HCT116 (cell line): ENCODE measurements at places on chromosomes 3 and 15. TPM values are rescaled to one million over a fixed set of nuclear protein-coding genes. Genes with fewer than 3 reads are reported as not detected.

DNA sequence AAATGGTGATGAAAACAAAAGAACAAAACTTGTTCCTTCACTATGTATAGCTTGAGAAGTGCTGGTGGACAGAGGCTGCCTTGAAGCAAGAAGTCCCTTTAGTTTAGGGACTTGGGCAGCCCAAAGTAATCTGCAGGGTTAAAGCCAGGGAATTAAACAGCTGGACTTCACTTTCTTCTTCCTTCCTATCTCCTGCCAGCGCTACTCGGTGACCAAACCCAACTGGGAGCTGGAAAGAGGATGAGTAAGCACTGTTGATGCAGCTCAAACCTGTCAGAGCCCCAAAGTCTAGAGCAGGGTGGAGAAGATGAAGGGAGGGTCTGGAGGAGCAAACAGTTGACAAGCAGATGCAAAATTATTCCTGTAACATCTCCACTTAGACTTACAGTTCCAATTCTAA is 73.1 kb upstream of the FBN1 start:
- H3K27me3 ChIP-seq: no peaks in the 10 kb centered on the region
- no peak for DNase-seq

DNA sequence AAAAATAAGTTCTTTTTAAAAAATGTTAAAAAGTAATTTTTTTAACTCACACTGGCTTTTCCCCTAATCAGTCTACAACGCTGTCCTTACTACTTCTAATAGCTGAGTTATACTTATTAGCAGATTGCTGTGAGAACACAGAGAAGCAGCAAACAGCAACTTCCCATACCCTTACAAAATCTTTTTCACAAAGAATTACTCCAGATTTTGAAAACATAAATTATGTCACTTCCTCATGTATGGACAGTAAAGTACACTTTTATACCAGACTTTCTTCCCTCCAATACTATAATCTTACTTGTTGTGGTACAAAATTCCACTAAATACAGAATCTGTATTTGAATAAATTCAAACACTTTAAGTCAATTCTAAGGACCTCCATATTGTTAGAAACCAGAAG is 2.1 kb downstream of the PHC3 start:
- H3K4me3 ChIP-seq: no peak overlapping the region
- H3K27me3 ChIP-seq: no peaks in the 10 kb centered on the region
- no peak for DNase-seq
- H3K36me3 ChIP-seq: peaks cover 17% of the 10 kb centered on the region

- H3K36me3 ChIP-seq: no peaks in the 10 kb centered on the region
- no peak for DNase-seq
- H3K4me1 ChIP-seq: no peaks in the 10 kb centered on the region
- H3K27me3 ChIP-seq: no peaks in the 10 kb centered on the region
- no peak overlapping the region for H3K4me3 ChIP-seq
Observed at GRCh38 chr3:61802772-61803171, 241.4 kb downstream of the PTPRG start.

GRCh38 chr3:108524537-108524936 is 14.1 kb upstream of the MYH15 start:
- no peak overlapping the region for H3K4me3 ChIP-seq
- H3K27ac ChIP-seq: no peak overlapping the region
- no peaks in the 10 kb centered on the region for H3K27me3 ChIP-seq
- DNase-seq: no peak
- H3K4me1 ChIP-seq: no peaks in the 10 kb centered on the region
- no peaks in the 10 kb centered on the region for H3K36me3 ChIP-seq

GRCh38 chr15:41792000-41792637 is 17.8 kb downstream of the MAPKBP1 start:
- no peak overlapping the region for H3K27ac ChIP-seq
- no peak for DNase-seq
- H3K36me3 ChIP-seq: no peaks in the 10 kb centered on the region
- peaks cover 45% of the 10 kb centered on the region for H3K4me1 ChIP-seq
- H3K27me3 ChIP-seq: no peaks in the 10 kb centered on the region
- H3K4me3 ChIP-seq: no peak overlapping the region

DNA sequence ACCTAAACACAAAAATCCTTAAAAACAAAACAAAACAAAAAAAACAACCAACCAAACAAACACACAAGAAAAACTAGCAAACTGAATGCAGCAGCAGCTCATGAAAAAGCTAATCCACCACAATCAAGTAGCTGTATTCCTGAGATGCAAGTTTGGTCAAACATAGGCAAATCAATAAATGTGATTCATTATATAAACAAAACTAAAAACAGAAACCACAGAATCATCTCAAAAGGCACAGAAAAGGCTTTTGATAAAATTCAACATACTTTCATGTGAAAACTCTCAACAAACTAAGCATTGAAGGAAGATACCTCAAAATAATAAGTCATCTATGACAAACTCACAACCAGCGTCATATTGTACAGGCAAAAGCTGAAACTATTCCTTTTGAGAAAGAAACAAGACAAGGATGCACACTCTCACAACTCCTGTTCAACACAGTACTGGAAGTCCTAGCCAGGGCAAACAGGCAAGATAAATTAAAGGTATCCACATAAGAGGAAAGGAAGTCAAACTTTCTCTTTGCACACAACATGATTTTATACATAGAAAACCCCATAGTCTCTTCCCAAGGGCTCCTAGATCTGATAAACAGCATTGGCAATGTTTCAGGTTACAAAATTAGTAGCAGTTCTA is 495.1 kb upstream of the SGO1 start:
- H3K27me3 ChIP-seq: no peaks in the 10 kb centered on the region
- H3K27ac ChIP-seq: no peak overlapping the region
- H3K4me1 ChIP-seq: no peaks in the 10 kb centered on the region

GRCh38 chr3:51970606-51971300 is 3.1 kb downstream of the ABHD14B start:
- H3K27ac ChIP-seq: peak overlapping the region; percentile 10; the same call in 1 of the 2 replicates
- peaks cover 36% of the 10 kb centered on the region for H3K4me1 ChIP-seq
- peaks cover 18% of the 10 kb centered on the region; the same call in 1 of the 2 replicates for H3K36me3 ChIP-seq
- DNase-seq: no peak

XYLB gene
- total RNA-seq: 14.0 TPM

DNA sequence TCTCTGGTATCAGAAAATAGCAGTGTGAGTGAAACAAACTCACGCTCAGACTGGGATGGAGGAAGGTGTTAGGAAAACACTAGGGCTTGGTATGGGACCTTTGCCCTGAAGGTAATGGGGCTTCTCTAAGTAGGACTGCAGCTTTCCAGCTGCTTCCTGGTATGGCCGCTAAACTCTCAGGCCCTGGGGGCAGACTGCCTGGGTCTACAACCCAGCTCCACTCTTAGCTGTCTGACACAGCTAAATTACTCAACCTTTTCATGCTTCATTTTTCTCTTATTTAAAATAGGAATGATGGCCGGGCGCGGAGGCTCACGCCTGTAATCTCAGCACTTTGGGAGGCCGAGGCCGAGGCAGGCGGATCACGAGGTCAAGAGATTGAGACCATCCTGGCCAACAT is 5.2 kb upstream of the YEATS2 start:
- no peaks in the 10 kb centered on the region for H3K36me3 ChIP-seq
- H3K4me1 ChIP-seq: peaks cover 5% of the 10 kb centered on the region
- no peak overlapping the region for H3K27ac ChIP-seq
- DNase-seq: no peak
- no peak overlapping the region for H3K4me3 ChIP-seq
- H3K27me3 ChIP-seq: no peaks in the 10 kb centered on the region

DNA sequence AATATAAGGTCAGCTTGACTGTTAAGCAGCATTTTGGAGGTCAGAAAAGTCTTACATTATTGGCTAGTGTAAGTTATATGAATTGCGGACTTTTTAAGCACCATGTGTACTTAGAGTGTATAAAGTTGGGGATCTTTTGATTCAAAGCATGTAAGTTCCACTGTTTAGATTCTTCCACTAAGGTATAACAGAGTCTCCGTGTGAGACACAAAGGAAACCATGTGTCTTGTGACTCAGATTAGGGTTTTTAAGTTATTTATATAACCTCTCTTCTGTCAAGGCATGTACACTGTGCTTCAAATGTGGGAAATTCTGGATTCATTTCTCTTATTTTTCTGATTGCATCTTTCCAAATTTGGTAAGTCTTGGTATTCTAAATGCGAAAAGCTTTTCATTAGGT is 143.5 kb upstream of the SOX2 start:
- no peak overlapping the region for H3K4me3 ChIP-seq
- H3K4me1 ChIP-seq: no peaks in the 10 kb centered on the region
- no peak for DNase-seq
- no peaks in the 10 kb centered on the region for H3K36me3 ChIP-seq
- peaks cover 66% of the 10 kb centered on the region for H3K27me3 ChIP-seq

GRCh38 chr3:142951794-142952193 is 11.7 kb downstream of the PAQR9 start:
- DNase-seq: no peak
- H3K4me3 ChIP-seq: no peak overlapping the region
- no peak overlapping the region for H3K27ac ChIP-seq
- no peaks in the 10 kb centered on the region for H3K4me1 ChIP-seq
- no peaks in the 10 kb centered on the region for H3K27me3 ChIP-seq
- no peaks in the 10 kb centered on the region for H3K36me3 ChIP-seq

PLCH1 gene
- 3.8 TPM for total RNA-seq

DNA sequence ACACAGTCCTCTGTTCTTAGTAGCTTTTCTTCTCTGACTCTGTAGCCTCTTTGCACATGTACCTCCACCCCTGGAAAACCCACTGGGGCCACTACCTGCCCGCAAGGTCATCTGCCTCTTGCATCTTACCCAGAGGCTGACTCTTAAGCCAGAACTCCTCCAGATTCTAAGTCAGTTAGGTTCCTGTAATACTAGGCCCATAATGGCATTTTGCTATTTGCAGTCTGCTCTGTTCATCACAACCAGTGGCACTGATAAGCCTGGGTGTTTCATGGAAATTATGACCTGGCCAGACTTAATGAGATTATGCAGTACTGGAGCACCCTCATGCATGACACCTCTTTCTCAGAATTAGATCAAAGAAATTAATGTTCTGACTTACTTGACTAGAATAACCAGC is 31.7 kb upstream of the ATG7 start:
- no peaks in the 10 kb centered on the region for H3K27me3 ChIP-seq
- no peak overlapping the region for H3K27ac ChIP-seq
- peaks cover 3% of the 10 kb centered on the region for H3K4me1 ChIP-seq
- DNase-seq: no peak
- no peak overlapping the region for H3K4me3 ChIP-seq
- H3K36me3 ChIP-seq: no peaks in the 10 kb centered on the region

CYP1A2 gene
- total RNA-seq: not detected

GRCh38 chr3:53941950-53942349 is 50.3 kb upstream of the SELENOK start:
- no peak overlapping the region for H3K27ac ChIP-seq
- 0 out of 2 replicates have a peak, but pooled peaks cover 3% of the 10 kb centered on the region for H3K27me3 ChIP-seq
- no peaks in the 10 kb centered on the region for H3K36me3 ChIP-seq

DNA sequence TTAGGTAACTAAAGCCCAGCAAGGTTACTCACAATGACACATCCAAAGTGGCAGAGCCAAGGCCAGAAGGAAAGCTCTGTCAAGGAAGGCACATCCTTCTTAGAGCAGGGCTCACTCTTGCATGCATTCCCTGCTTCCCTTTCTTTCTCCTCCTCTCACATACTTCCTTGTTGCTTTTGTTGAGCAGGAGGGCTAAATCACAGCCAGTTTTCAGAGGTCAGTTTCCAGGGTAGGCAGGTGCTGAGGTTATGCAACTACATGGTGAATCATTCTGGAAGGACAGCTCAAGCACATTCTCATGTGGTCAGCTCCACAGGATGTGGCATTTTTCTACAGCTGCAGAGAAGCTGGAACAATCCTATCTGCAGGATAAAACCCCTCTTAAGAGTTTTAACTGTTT is 275.6 kb downstream of the ZNF621 start:
- H3K36me3 ChIP-seq: no peaks in the 10 kb centered on the region
- no peaks in the 10 kb centered on the region for H3K4me1 ChIP-seq
- no peak overlapping the region for H3K27ac ChIP-seq
- peak; percentile 2 for DNase-seq
- no peaks in the 10 kb centered on the region for H3K27me3 ChIP-seq

SLC9A9 gene
- total RNA-seq: 0.20 TPM

DNA sequence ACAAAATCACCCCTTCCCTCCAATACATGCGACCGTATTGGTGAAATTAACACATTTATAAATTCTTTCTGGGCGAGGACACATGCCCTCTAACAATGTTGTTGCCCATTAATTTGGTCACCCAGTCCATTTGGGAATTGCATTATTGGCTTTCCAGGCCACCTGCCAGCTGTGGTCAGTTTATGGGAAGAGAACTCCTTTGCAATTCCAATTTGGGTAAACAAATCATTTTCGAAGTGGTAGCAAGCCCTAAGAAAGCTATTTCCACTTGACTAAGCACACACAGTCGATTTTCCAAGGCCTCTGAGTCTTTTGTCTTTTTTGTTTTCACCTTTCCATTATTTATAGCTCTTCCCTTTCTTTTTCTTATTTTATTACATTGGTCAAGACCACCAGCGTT is 362.3 kb upstream of the RGMA start:
- no peaks in the 10 kb centered on the region for H3K36me3 ChIP-seq
- H3K4me3 ChIP-seq: no peak overlapping the region
- no peaks in the 10 kb centered on the region for H3K4me1 ChIP-seq
- no peak overlapping the region for H3K27ac ChIP-seq
- no peak for DNase-seq

MAGEL2 gene
- not detected for total RNA-seq

GRCh38 chr3:135034291-135034768 is 239.3 kb downstream of the EPHB1 start:
- peaks cover 43% of the 10 kb centered on the region for H3K27me3 ChIP-seq
- H3K4me1 ChIP-seq: no peaks in the 10 kb centered on the region
- H3K4me3 ChIP-seq: no peak overlapping the region
- DNase-seq: no peak
- no peaks in the 10 kb centered on the region for H3K36me3 ChIP-seq

PRSS50 gene
- not detected for total RNA-seq

DNA sequence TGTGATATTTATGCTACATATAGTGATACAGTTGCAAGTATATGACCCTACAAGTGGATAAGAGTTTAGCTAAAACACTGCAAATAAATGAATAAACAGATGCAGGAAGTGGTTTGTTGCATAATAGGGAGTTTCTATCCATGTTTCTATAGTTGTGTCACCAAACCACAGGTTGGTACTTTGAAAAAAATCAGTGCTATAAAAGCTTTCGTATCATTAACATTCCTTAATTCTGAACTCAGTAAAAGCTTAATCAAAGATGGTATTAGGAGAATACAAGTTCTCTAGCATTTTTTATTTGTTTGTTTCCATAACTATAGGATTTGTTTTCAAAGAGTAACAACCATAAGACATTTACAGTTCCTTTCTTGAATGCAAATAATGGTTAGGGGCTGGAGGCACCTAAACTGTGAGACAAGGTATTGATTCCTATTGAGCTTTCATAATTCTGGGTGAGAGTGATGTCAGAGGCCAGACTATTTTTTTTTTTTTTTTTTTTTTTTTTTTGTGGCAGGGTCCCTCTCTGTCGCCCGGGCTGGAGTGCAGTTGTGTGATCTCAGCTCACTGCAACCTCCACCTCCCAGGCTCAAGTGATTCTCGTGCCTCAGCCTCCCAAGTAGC is 29.6 kb downstream of the CPOX start:
- H3K27me3 ChIP-seq: no peaks in the 10 kb centered on the region
- no peak for DNase-seq
- H3K4me1 ChIP-seq: peaks cover 79% of the 10 kb centered on the region
- no peaks in the 10 kb centered on the region for H3K36me3 ChIP-seq
- H3K4me3 ChIP-seq: no peak overlapping the region
- peak overlapping the region; percentile 83 for H3K27ac ChIP-seq

CSNK1G1 gene
- total RNA-seq: 21.1 TPM

GRCh38 chr3:182725372-182726251 is 67.7 kb upstream of the ATP11B start:
- H3K4me1 ChIP-seq: 0 out of 2 replicates have a peak, but pooled peaks cover 2% of the 10 kb centered on the region
- H3K27me3 ChIP-seq: no peaks in the 10 kb centered on the region
- no peaks in the 10 kb centered on the region for H3K36me3 ChIP-seq
- H3K27ac ChIP-seq: no peak overlapping the region
